Hematopoietic multipotent progenitor cell treated with erythropoietin and hydrocortisone succinate and interleukin-3 and kit ligand, for 4 days (in vitro differentiated cells): ENCODE measurements at places on chromosomes 4 and X.
A peak's percentile ranks its signal among the peaks of the same experiment; 100 is the strongest.

GRCh38 chr4:89152972-89153371 lies 41.6 kb downstream of the TIGD2 start:
- no peak for DNase-seq

GRCh38 chr4:53371049-53371448 lies 5.2 kb upstream of the SCFD2 start:
- no peak for DNase-seq

- peak; percentile 20 for DNase-seq
These were observed 542 bp downstream of the RNF150 start for GRCh38 chr4:141132709-141133145.

- DNase-seq, result no peak
These were observed 341.7 kb upstream of the NDST3 start for GRCh38 chr4:117692538-117692937.

GRCh38 chrX:148661035-148661434 lies 160.6 kb downstream of the AFF2 start:
- DNase-seq, result no peak

- DNase-seq, result no peak
These were observed 123.7 kb downstream of the AFF1 start for GRCh38 chr4:87058356-87059073.

- no peak for DNase-seq
These were observed 482.0 kb upstream of the TENM3 start for GRCh38 chr4:181761156-181761555.

- no peak for DNase-seq
These were observed 17.4 kb upstream of the ARMCX2 start for GRCh38 chrX:101677028-101677427.

GRCh38 chr4:95386410-95386809 lies 162.4 kb downstream of the UNC5C start:
- DNase-seq, result no peak
